ENCODE measurements at places on chromosomes 1 and 21.

DNA sequence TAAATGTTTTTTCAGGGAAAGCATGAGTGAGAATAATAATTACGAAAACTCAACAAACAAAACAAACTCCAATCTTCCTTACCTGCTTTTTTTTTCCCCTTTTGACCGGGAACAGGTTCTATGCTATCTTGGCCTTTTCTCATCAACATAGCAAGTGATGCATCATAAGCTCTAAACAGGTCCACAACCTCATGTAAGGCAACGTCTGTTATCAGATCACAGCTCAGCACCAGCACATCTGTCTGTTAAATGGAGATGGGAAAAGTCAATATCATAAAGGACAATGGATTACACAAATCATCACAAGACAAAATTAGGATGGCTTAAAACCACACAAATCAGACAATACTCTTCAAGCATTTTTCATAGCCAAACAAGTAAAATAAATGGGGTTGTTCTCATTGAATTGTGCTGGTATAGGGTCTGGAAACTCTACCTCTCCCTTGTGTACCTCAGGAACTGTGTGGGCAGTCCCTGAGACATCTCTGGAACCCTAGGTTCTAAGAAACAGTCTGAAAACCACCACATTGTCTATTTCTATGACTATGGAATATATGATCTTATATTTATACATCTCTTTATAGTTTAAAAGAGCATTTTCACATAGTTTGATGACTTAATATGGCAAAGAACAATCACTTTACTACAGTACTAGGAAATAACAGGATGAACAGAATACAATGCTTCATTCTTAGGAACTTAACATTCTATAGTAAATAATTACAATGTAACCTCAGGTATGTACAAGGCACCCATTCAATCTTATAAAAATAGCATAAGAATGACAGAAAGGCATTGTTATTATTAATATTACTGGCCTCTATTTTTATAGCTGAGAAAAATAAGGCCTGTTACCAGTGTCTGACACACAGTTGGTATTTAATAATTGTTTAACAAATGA lies 44.7 kb downstream of the EIF2B3 start:
- no peak for DNase-seq

DNA sequence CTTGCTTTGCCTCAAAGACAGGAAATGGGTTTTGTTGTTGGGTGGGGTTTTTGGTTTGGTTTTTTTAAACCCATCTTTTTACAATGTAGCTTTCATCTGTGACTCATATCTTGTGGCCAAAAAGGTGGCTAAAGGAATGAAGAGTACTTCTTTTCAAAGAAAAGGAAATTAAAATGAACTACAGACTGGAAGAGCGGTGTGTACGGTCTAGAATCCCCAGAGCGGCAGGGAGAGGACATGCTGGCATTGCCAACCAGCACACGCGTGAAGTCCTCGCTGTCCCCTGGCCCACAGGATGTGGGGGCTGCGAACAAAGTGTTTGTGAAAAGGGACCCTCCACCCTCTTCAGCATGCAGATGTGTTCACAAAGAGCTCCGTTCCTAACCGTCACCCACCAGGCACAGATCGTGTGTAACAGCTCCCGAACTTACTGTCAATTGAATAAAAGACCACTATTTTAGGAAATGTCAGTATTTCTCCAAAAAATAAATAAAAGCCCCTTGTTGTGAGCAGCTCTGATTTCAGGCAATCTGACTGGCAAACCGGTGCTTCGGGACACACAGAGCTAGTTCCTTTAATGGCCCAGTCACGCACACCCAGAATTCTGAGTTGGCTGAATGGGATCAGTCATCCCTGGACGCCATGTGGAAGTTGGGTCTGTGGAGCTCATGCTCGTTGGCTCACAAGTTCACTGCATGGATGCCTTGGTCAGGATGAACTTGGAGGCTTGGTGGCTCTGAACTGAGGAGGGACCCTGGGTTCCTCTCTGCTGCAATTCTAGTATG lies 602.9 kb downstream of the NPHP4 start:
- DNase-seq = no peak

- no peak for DNase-seq
Observed at GRCh38 chr1:161324020-161324419, 9.8 kb downstream of the SDHC start.

DNA sequence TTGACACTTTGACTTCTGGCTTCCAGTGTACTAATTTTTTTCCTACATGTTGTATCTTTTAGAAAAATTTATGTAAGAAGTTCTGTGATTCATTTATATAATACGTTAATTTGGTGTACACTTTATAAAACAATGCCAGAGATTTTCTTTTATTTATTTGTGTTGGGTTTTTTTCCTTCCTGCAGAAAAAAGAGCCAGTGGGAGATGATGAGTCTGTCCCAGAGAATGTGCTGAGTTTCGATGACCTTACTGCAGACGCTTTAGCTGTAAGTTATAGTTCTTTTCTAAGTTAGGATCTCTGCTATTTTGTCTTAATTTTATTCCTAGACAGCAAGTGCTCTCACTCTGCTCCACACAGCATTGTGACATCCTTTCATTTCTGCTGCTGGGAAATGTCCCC lies 14.4 kb downstream of the SARS1 start:
- DNase-seq = no peak

DNA sequence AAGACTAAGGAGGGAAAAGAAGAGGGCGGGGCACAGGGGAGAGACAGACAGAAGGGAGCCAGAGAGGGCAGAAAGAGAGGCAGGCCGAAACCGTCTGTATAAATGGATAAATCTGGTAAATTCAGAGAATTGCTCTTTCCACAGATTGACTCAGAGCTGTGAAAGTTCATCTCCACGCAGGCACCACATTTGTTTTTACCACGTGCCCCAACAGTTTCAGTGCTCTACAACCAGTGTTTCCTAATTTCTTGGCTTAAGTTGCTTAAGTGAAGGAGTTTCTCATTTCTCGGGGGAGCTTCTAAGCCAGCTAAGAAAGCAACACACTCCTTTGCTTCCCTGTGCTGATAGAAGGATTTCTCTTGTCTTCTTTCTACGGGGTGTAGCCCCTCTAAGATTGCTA lies 87.1 kb downstream of the ENAH start:
- DNase-seq = no peak

DNA sequence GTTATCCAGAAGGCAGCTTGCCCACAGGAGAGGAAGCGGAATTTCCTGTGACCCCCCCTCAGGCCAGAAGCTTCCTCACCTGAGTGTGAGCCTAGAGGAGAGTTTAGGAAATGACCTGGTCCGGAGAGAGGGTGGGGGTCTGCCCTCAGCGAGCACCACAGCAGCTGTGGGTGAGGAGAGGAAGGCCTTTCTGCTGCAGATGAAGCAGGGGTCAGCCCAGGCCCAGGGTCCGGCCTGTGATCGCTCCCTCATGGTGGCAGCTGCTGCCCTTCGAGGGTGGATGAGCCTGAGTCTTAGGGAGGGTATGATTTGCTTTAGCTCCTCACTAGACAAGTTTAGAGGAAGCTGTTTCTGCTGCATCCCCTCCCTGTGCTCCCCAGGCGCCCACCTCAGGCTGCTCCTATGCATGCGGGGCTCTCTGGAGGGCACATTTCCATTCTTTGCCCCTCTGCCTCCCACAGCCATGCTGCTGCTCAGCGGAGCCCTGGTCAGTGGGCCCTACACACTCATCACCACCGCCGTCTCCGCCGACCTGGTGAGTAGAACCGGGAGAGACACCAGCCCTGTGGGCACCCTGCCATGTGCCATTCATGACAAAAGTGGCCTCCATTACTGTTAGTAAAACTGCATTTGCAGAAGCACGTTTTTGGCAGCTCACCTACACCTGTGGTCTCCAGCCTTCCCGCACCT lies 53.0 kb downstream of the SLC37A1 start:
- DNase-seq = no peak

DNA sequence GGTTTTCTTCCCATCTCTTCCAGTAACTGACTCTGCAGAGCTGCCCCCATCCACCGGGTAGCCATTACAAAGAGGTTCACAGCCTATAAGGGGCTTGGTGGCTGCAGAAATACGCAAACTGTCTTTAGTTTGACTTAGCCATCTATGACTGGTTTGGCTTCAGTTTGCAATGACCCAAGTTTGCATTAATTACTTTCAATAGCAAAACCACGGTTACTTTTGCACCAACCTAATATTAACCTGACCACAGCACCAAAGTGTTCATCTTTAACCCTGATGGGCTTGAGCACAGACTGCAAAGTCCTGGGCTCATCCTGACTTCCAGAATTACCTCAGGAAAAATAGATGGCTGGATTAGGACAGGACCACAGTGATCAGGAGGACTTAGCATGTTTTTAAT lies 2.2 kb upstream of the HAO2 start:
- DNase-seq = no peak

DNA sequence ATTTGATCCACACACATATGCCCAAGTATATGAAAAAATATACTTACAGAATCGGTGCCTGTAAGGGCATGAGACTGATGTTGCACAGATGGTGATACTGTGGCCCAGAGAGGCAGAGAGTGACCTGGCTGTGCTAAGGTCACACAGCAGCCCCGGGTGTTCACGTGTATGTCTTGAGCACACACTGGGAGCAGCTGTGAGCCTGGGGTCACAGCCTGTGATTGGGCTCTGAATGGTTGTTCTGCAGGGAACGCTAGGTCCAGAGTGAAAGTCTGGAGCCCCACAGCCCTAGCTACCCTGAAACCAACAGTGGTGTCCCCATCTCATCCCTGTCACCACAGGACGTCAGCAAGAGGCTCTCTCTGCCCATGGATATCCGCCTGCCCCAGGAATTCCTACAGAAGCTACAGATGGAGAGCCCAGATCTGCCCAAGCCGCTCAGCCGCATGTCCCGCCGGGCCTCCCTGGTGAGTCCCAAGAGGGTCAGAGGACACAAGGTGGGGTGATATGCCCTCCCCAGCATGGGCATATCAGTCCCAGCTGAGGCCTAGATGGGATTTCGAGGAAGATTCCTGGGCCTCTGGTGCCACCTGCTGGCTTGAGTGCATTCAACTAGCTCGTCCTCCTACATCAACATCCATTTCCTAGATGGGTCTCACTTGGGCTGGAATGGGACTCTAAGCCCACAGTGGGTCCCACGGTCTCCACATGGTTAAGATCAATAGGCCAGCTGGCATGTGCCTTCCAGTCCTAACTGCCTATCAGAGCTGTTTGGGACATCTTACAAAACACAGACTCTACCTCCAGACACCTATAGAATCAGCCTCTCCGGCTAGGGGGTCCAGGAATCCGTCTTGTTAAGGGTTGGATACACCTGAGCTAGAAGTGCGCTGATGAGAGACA lies 19.7 kb downstream of the CDK18 start:
- peak; percentile 80 for DNase-seq

GRCh38 chr1:181079382-181079781 lies 9.1 kb upstream of the IER5 start:
- no peak for DNase-seq

GRCh38 chr1:47656719-47657685 lies 219.2 kb downstream of the FOXD2 start:
- no peak for DNase-seq

GRCh38 chr1:219798283-219799030 lies 129.9 kb downstream of the SLC30A10 start:
- peak; percentile 33 for DNase-seq

Measured in H54 (cell line).